ENCODE measurements at places on chromosomes 11 and 22. TPM values are rescaled to one million over a fixed set of nuclear protein-coding genes. Genes with fewer than 3 reads are reported as not detected.

Gene BTG4
- not detected for total RNA-seq

- no peak for DNase-seq
Observed at GRCh38 chr11:33725496-33725895, 10.7 kb downstream of the CD59 start.

Gene THRSP
- not detected for total RNA-seq

Gene IL17RA
- total RNA-seq, result 10.4 TPM

Gene NECTIN1
- total RNA-seq, result 6.6 TPM

Gene LRRN4CL
- not detected for total RNA-seq

Gene OR4S2
- not detected for total RNA-seq

DNA sequence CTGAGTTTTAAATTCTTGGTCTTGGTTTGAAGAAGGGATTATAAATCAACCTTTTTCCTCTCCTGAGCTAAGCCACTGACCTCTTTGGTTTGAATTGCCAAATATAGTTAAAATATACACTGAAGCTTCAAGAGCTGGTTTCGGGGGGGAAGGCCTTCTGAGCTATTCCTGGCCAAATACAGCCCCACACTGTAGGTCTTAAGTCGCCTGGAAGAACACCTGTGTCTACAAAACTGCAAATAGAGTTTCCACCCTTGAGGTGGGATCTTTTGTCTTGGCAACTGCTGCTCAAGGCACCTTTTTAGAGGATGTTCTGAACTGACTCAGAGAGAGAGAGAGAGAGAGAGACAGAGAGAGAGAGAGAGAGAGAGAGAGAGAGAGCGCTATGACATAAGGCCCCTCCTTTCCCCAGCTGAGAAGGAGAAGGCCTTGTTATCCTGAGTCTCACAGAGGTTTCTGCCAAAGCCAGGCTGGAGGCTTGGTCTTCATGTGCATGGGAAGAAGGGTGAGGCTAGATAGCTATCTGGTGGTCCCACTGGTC is 5.5 kb downstream of the ADM start:
- no peak for DNase-seq

Gene CYP2D6
- total RNA-seq, result 0.14 TPM

GRCh38 chr11:134229126-134229790 is 4.8 kb downstream of the VPS26B start:
- DNase-seq, result no peak

Gene OR8D1
- not detected for total RNA-seq

Gene PNPLA5
- total RNA-seq, result not detected

- no peak for DNase-seq
Observed at GRCh38 chr11:64444838-64445441, 86.0 kb downstream of the RPS6KA4 start.

Gene SMC1B
- total RNA-seq, result not detected
